ENCODE measurements at places on chromosomes 6 and 20.

DNA sequence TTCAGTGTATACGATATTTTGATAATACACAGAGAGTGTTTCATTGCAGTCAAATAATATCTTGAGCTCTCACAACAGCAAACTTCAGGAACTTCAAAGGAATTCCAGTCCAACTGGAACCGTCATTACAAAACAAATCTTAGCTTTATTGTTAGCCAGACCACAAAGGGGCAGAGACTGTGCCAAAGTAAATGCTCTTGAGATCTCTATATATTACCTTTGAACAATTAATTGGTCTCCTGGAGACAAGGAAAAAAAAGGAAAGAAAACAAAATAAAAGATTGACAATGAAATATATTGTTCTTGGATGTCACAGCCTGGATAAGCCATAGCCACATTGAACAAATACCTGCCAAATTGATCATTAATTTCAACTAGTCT is 70.0 kb downstream of the FOXC1 start:
- no peak for DNase-seq

DNA sequence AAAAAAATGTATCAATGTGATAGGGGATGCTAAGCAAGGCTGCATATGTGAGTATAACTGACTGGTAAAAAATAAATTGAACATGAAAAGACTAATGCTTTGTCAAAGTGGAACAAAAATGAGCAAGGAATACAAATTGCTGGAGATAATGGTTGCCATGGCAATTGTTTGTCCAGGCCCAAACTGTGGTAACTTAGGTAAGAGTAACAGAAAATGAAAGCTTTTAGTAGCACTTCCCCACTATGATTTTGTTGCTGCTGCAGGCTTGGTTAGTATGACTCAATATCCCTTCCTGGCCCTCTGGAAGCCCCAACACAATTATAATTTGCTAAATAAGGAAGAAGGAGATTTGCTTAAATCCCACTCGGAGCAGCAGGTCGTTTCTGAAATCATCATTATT is 577.1 kb downstream of the DOK5 start:
- DNase-seq: no peak

- no peak for DNase-seq
Observed at GRCh38 chr20:41574802-41575389, 43.3 kb downstream of the CHD6 start.

GRCh38 chr6:1611322-1611571 is 1.5 kb downstream of the FOXC1 start:
- DNase-seq: no peak

DNA sequence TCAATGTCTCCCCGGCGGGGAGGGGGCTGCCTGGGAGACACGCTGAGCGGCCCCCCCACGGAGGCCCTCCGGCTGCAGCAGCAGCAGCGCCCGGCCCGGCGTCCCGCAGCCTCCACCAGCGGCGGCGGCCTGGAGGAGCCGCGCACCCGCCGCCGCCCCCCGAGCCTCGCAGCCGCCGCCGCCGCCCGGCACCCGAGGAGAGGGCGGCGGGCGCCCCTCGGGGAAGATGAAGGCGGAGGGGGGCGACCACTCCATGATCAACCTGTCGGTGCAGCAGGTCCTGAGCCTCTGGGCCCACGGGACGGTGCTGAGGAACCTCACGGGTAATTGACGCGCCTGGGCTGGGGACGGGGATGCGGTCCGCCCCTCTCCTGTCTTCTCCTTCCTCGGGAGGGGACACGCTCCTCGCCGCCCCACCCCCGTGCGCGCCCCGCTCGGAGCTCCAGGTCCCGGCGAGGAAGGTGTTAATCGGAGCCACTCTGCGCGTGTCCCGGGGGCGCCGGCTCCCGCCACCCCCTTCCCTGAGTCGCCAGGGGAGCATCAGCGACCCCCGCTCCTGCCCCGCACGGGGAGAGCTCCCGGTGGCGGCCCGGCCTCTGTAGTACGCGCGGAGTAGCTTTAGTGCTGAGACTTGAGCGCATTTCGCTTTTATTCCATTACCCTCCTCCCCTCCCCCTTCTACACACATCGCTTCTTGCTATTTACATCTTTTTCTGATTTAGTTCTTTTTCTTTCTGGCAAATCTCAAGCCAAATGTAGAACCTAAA is 686 bp downstream of the TMEM170B start:
- no peak for DNase-seq

- no peak for DNase-seq
Observed at GRCh38 chr6:9248133-9248532, 812.8 kb upstream of the SLC35B3 start.

DNA sequence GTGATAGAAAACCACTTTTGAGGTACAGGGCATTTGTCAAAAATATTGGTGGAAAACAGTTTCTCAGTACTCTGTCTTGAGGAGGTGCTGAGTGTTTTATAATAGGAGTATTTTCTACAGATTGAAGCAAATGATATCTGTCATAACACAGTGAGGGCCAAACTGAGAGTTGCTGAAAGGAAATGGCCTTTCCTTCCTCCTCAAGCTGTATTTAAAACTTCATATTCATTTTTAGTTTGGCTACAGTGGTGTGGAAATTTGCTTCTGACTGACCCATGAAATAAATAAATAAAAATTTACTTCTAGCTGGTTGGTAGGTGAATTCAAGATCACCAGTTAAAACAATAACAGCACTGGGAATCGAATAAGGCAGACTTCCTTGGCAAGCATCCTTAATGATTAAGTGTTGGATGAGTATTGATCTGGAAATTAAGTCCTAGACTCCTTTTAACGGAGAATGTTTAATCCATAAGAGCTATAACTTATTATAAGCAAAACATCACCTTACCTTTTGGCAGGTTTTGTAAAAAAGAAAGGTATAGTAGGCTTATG is 828.6 kb upstream of the CITED2 start:
- no peak for DNase-seq

DNA sequence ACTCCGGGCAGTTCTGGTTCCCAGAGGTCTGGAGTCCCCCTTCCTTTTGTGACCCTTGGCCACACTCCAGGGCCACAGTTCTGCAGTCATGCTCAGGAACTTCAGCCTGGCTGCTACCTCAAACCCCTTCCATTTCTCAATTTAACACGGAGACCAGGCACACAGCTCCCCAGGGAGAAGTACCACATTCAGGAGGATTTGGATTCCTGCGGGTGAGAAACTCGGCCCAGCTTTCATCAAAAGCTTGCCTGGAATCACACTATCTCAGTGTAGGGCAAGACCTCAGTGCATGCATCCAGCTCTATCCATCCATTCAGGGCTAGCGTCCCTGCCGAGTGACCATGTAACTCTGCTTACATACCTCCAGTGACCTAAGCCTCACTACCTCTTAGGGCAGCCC is 16.8 kb upstream of the IP6K3 start:
- DNase-seq: no peak

GRCh38 chr6:33696548-33697518 is 14.7 kb downstream of the UQCC2 start:
- DNase-seq: no peak

DNA sequence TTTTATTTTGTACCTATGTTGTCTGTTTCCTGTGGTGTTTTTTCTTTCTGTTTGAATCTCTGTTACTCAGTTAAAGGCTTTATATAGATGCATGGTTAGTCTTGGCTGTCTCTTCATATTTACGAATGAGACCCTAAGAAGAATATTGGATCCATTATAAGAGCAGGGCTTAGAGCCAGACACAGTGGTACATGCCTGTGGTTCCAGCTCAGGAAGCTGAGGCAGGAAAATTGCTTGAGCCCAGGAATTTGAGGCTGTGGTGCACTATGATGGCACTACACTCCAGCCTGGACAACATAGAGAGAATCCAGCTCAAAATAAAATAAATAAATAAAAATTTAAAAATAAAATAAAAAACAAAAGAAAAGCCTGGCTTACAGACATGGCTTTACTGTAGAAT is 211.1 kb downstream of the SOD2 start:
- no peak for DNase-seq
